IMR-90 (cell line): ENCODE measurements at places on chromosomes 5 and 9. TPM values are rescaled to one million over a fixed set of nuclear protein-coding genes. Genes with fewer than 3 reads are reported as not detected.

The ZNF483 gene
- polyA plus RNA-seq = 0.10 and 0.11 TPM in 2 replicates

The BTNL9 gene
- polyA plus RNA-seq = not detected in 2 replicates

The SYK gene
- polyA plus RNA-seq = not detected in 2 replicates

- peaks cover 7% of the 10 kb centered on the region for H3K27me3 ChIP-seq
- H3K4me1 ChIP-seq = no peaks in the 10 kb centered on the region
- H3K36me3 ChIP-seq = no peaks in the 10 kb centered on the region
These were observed 61.2 kb upstream of the SELENOP start for GRCh38 chr5:42872865-42873264.

GRCh38 chr9:98164912-98165311, 27.5 kb downstream of the CORO2A start:
- no peaks in the 10 kb centered on the region for H3K36me3 ChIP-seq
- no peak overlapping the region for H3K4me3 ChIP-seq
- H3K27me3 ChIP-seq = peaks cover 2% of the 10 kb centered on the region; the same call in 1 of the 2 replicates
- H3K4me1 ChIP-seq = peaks cover 4% of the 10 kb centered on the region; the same call in 1 of the 2 replicates

DNA sequence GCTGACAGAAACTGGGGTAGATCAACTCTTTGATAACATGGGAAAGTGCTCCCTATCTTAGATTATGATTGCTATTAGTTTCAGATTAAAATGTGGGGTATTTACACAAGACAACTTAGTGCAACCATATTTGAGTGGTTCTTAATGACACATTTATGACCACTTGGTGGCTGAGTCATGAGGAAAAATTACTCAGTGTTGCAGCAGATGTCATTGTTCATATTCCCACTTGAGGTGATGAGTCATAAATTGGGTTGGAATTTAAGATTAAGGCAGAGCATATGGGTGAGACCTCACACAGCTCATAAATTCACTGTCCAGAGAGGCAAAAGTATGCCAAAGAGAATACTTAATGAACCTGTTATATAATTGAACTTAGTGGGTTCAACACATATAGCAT, 408.3 kb downstream of the DMRT2 start:
- H3K4me1 ChIP-seq = no peaks in the 10 kb centered on the region
- no peaks in the 10 kb centered on the region for H3K36me3 ChIP-seq
- H3K4me3 ChIP-seq = no peak overlapping the region
- no peak overlapping the region for H3K27ac ChIP-seq
- H3K27me3 ChIP-seq = no peaks in the 10 kb centered on the region
- peak; percentile 2 for DNase-seq

DNA sequence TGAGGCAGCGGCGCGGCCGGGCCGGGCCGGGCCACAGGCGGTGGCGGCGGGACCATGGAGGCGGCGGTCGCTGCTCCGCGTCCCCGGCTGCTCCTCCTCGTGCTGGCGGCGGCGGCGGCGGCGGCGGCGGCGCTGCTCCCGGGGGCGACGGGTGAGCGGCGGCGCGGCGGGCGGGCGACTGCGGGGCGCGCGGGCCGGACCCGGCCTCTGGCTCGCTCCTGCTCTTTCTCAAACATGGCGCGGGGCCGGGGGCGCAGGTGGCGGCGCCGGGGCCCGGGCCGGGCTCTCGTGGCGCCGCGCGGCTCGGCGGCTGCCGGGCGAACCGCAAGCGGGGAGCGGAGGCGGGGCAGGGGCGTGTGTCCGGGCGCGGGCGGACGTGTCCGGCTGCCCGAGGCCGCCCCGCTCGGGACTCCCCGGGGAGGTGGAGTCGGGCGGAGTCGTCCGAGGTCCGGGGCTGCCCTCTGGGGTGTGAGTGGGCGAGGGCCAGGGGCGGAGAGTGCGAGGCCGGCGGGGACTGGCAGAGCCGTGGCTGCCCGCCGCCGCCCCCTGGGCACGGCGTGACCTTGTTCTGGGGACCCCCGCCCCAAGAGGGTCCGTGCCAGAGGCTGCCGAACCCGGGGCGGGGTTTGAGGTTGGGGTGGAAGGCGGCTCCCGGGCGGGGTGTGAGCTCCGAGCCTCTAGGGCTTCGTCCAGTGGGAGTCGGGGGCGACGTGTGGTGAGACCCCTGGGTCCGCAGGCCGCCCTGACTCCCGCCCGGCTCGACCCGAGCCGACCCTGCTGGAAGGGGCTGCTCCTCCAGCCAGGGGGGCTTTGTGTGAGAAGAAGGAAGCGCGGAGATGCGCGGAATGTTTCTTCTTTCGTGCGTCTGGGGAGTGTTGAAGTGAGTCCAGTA, 485 bp downstream of the TGFBR1 start:
- peak overlapping the region; percentile 67 for H3K4me3 ChIP-seq
- peaks cover 14% of the 10 kb centered on the region for H3K4me1 ChIP-seq
- peak overlapping the region; percentile 87 for H3K27ac ChIP-seq
- H3K36me3 ChIP-seq = no peaks in the 10 kb centered on the region; the same call in 1 of the 2 replicates
- H3K27me3 ChIP-seq = no peaks in the 10 kb centered on the region

DNA sequence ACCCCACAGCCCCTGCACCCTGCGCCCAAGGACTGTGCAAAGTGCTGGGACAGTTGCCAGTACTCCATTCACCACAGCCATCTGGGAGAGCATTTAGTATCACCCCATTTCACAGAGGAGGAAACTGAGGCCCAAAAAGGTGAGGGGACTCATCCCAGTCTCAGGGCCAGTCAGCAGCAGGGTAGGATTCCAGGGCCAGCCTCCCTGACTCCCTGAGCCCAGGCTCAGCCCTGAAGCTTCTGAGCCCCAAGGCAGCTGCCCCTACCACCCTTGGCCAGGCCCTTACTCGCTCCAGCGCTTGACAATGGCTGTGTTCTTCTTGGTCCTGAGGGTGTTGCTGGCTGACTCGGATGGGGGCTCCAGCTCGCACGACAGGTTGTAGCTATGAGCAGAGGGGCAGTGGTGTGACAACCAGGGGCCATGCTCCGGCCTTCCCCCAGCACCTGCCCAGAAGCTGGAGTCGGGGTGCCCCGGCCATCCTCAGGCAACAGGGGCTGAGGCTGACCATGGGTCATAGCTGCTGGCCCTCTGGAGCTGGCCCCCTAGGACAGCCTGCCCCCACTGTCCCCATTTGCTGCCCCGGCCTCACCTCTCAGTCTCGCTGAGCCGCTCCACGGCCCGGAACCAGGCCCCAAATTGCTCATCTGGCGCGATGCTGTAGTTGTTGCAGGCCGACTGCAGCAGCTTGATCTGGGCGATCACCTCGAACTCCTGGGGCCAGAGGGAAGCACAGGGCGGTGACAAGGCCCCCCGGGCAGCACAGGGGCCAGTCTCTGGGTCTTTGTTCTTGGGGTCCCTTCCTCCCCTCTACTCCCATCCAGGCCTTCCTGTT, 18.6 kb downstream of the RALGDS start:
- peaks cover 70% of the 10 kb centered on the region for H3K36me3 ChIP-seq
- H3K4me3 ChIP-seq = no peak overlapping the region
- DNase-seq = no peak
- H3K27me3 ChIP-seq = no peaks in the 10 kb centered on the region

DNA sequence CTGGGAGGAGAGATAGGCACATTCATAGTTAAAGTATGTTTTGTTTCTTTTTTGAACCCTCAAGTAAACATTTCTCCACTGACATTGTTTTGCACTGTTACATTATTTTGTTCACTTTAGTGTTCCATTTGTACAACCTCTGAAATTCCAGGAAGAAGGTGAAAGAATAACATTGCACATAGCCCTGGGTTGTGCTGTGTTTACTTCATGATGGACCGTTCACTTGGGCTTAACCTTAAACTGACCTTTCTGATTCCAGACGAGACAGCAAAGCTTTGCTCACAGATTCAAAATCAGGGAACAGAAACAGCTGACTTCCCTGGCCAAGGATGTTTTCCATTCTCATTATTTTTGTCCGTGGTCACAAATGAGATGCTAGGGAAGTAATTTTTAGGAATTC, 42.8 kb upstream of the GDNF start:
- peaks cover 3% of the 10 kb centered on the region for H3K4me1 ChIP-seq
- no peaks in the 10 kb centered on the region for H3K36me3 ChIP-seq

GRCh38 chr5:174311531-174312269, 266.2 kb downstream of the NSG2 start:
- peak; percentile 34 for DNase-seq
- H3K4me3 ChIP-seq = peak overlapping the region; percentile 40
- H3K27me3 ChIP-seq = peaks cover 10% of the 10 kb centered on the region; the same call in 1 of the 2 replicates
- H3K27ac ChIP-seq = no peak overlapping the region

- H3K4me1 ChIP-seq = peaks cover 5% of the 10 kb centered on the region; the same call in 1 of the 2 replicates
- no peak overlapping the region for H3K4me3 ChIP-seq
These were observed 56.7 kb downstream of the PCDH1 start for GRCh38 chr5:141821430-141821925.

- H3K27me3 ChIP-seq = no peaks in the 10 kb centered on the region
- no peak overlapping the region for H3K4me3 ChIP-seq
- DNase-seq = peak; percentile 47
- peaks cover 7% of the 10 kb centered on the region for H3K4me1 ChIP-seq
- H3K27ac ChIP-seq = no peak overlapping the region
- H3K36me3 ChIP-seq = no peaks in the 10 kb centered on the region
These were observed 134.9 kb upstream of the PANK3 start for GRCh38 chr5:168714046-168714445.
